ENCODE measurements at places on chromosomes 2 and 18.

GRCh38 chr2:241268306-241268705 lies 47.2 kb downstream of the HDLBP start:
- DNase-seq: no peak

- DNase-seq: no peak
Measured at GRCh38 chr18:45505497-45506206, 109.6 kb upstream of the SLC14A2 start.

- DNase-seq: no peak
Measured at GRCh38 chr2:100921685-100922161, 80.4 kb upstream of the RPL31 start.

DNA sequence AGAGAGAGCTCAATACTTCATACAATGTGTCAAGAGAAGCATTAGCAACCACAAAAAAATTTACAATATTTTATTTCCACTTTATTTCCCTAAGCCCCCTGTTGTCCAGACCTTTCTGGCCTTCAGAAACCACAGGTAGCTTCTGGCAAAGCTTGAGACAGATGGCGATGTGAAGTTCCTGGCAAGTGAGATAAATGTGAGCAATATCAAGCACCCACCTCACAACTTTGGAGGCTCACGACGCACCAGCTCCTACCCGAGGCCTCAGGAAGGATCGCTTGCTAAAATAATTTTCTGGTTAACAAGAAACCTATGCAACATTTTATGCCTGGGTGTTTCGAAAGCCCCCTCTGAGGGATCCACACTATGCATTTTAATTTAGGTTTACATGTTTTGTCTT lies 158.1 kb upstream of the CHAC2 start:
- no peak for DNase-seq

DNA sequence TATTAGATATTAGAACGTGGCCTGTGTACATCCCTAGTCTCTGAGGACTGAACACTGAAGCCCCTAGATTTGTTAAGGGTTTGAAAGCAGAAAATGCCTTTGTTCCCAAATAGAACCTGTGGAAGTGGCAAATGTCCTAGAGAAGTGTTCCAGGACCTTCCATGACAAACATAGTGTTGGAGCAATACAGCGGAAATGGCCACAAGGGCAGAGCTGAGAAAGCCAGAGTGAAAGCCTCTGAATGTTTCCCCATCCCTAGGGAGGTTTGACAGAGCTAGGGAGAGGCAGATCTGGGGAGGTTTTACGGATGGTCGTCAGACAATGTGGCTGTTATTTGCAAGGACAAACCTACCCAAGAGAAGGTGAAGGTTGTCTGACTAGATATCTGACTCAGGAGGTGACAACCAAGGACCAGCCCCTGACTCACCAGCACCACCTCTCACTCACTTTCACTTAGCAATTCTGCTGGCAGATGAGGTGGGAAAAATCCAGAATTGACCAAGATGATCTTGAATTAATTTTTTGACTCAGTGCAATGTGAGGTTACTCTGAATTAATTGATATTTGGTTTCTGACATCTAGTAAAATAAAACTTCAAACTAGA lies 24.1 kb downstream of the RBM43 start:
- no peak for DNase-seq

- DNase-seq: no peak
Measured at GRCh38 chr2:152729844-152730243, 11.4 kb downstream of the ARL6IP6 start.

- DNase-seq: no peak
Measured at GRCh38 chr2:3494984-3495666, 24.2 kb downstream of the ADI1 start.

DNA sequence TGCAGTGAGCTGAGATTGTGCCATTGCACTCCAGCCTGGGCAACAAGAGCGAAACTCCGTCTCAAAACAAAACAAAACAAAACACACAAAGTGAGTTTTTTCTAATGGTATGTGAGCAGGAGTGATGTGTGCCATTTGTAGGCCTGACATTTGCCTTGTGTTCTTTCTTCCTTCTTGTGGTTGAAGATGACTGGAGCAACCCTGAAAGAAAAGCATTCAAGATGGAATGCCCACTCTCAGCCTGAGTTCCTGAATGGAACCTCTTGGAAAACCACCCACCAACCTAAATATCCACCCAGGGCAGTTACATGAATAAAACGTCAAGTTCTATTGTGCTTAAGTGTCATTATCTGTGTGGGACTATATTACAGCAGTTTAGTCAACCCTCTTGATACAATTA lies 26.5 kb downstream of the PGAP1 start:
- DNase-seq: no peak

- no peak for DNase-seq
Measured at GRCh38 chr2:34012715-34013302, 413.7 kb upstream of the FAM98A start.

DNA sequence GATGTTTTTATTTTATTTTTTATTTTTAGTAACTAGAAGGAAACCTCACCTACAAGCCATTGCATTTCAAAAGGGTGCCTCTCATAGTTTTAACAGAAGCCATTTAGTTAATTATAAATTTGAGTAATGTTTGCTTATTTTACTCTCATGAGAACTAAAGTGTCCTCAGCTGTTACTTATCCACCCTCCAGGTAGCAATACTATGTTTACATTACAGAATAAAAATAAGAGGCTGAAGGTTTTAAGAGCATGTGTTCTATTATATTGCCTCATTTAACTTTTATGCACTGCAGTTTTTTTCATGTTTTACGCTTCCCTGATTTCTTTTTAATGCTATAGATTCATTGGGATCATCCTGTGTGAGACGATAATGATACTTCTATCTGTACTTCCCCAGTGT lies 235.5 kb downstream of the THSD7B start:
- DNase-seq: no peak

GRCh38 chr2:40199771-40200170 lies 252.1 kb downstream of the SLC8A1 start:
- DNase-seq: no peak

DNA sequence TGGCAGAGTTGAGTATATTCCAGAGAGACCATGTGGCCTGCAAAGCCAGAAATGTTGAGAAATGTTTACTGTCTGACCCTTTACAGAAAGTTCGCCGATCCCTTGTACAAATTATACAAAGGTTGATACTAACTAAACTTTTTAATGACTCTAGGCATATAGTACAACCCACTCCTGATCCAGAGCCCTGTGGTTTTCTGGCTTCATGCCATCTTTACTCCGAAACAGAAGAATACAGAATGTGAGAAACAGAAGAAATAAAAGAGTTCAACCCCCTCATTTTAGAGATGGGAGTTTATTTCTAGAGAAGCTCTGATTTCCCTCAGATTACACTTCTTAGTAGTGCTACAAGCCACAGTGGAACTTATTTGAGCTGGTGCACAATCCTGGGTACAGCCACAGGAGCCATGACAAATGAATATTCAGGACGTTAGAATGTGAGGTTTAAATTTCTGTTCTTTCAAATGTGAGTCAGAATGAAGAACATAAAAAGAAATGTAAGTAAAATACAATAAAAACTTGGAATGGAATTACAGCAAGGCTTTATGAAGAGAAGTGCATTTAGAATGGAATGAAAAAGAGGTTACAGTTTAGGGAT lies 38.0 kb upstream of the SMCHD1 start:
- DNase-seq: no peak

DNA sequence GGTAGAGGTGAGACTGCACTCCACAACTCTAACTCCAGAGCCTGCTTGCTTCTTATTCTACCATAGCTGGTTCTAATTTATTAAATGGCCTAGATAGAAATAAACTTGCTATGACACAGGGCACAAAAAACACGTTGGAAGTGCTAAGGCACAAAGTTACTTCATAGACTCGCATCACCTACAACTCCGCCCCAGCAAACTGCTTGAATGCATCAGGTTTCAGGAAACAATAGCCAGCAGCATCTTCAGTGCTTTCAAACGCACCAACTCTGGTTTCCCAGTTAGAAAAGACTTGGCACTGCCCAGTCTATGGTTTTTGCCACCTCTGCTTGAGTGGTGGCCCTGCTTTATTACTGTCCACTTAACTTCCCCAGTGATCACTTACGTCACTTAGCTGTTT lies 142.6 kb downstream of the RIF1 start:
- DNase-seq: no peak

GRCh38 chr2:205775097-205775877 lies 93.0 kb downstream of the NRP2 start:
- DNase-seq: peak; percentile 80

DNA sequence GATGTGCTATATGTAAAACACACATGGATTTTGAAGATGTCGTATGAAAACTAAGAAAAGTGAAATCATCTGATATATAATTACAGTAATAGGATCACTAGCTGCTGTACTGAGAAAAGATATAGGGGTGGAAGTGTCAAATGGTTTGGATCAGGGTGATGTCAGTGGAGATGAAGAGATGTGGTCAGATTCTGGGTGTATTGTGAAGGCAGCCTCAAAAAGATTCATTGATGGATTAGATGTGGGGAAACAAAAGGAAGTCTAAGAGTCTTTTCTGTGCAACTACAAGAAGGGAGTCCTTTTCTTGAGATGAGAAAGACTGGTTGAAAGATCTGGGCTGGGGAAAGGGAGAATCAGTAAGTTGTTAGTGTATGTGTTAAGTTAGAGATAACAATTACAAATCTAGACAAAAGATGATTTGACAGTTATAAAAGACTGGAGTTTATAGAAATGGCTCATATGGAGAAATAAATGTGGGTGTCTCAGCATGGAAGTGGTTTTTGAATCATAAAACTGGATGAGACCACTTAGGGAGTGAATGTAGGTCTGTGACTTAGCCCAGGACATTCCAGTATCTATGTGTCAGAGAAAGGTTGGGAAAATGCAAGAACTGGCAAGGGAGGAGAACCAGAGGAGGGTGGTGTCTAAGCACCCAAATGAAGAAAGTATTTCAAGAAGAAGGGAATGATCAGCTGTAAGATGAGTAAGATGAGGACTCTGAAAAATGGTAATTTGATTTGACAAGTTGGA lies 347.4 kb downstream of the PARD3B start:
- DNase-seq: no peak

GRCh38 chr2:232979871-232980461 lies 33.1 kb downstream of the NGEF start:
- no peak for DNase-seq

GRCh38 chr18:2846636-2847316 lies at the start of gene EMILIN2:
TSS of gene EMILIN2 (plus strand) at chr18:2847006. CDS start at chr18:2847189, 183 bp downstream.
- no peak for DNase-seq

GRCh38 chr2:197010200-197011020 lies 83.9 kb upstream of the PGAP1 start:
- DNase-seq: no peak

DNA sequence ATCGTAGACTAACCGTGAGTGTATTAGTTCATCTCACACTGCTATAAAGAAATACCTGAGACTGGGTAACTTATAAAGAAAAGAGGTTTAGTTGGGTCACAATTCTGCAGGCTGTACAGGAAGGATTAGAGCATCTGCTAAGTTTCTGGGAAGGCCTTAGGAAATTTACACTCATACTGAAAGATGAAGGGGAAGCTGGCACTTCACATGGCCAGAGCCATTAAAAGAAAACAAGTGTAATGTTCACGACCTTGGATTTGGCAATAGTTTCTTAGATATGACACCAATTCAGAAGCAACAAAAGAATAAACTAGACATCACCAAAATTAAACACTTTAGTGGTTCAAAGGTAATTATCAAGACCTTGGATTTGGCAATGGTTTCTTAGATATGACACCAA lies 23.8 kb downstream of the ABCB11 start:
- no peak for DNase-seq

- no peak for DNase-seq
Measured at GRCh38 chr2:239251971-239252370, 148.8 kb downstream of the HDAC4 start.

- no peak for DNase-seq
Measured at GRCh38 chr2:41489638-41490037, 558.2 kb upstream of the PKDCC start.

DNA sequence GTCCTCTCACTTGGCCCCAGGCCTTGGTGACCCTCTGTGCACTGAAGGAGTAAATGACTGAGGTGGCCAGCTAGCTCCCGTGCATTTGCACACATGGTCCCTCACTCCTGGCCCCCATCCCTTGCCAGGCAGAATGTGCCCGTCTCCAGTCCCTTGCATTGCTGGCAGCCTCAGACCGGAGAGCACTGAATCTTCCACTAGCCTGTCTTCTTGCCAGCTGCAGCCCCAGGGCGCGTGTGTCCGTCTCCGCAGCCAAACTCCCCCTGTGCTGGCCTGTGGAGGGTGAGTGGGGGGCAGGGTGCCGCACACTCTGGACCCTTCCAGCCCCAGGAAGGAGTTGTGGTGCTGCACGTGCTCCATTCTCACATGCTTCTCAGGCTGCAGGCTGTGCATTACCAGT lies 35.9 kb downstream of the INPP4A start:
- no peak for DNase-seq

DNA sequence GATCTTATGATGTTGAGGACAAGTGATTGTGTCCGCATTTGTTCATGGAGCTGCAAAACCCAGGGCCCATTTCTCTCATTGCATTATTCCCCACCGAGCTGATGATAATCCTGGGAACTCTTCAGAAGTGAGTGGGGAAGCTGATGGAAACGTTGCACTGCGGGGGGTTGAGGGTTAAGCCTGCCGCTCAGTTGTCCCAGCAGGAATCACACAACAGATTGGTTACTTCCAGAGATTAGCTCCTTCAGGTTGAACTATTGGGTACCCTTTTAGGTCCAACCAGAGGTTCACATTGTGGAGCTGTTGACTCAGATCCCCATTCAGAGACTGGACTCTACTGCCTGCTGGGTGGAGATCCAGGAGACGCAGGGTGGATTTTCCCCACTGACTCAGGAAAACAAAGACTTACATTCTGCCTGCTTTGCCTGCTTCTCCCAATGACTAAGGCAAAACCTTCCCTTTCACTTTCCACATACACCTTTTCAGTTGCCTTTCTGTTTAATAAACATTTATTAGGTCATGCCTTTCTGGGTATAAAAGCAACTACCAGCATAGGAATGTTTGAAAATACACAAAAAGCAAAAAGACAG lies 286.4 kb downstream of the TXNL1 start:
- no peak for DNase-seq

DNA sequence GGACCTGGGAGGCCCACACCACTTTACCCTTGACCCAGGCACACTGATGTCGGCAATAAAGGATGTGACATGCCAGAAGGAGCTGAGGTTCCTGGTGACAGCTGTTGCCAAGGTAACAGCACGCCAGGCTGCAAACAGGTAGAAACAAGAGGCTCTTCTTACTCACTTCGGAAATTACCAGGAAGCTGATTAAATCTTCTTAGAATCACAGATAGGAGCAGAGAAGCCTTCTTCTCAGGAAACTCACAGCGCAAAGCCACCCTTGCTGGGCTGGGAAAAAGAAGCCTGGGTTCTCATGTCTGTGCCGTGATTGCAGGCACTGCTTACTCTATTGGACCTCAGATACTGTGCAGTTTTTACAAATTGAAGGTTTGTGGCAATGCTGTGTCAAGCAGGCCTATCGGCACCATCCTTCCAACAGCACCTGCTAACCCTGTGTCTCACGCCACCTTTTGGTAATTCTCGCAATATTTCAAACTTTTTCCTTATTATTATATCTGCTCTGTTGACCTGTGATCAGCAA lies 61.0 kb upstream of the TAF1B start:
- no peak for DNase-seq

DNA sequence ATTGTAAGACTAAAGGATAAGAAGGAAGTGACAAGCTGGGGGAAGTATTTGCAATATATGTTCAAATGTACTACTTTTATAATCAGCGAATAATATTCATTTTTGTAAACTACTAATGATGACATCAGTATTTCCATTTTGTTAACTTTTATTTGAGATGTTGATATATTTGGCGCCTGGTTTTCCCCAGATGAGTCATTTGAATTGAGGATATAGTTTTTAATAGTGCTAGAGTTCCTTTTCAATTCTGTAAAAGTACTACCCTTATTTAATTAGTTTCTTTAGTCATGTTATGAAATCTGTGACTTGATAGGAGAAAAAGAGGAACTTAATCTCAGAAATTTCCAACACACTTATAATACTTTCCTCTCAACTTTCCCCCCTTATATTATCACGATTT lies 495.3 kb downstream of the IRS1 start:
- DNase-seq: no peak

Measured in COR-L47 (cell line).